Activated CD4-positive, alpha-beta T cell treated with anti-CD3 and anti-CD28 coated beads, Interleukin-2, amount 50 U/mL, for 24 hours (primary cell): ENCODE measurements at places on chromosomes 4 and X.

DNA sequence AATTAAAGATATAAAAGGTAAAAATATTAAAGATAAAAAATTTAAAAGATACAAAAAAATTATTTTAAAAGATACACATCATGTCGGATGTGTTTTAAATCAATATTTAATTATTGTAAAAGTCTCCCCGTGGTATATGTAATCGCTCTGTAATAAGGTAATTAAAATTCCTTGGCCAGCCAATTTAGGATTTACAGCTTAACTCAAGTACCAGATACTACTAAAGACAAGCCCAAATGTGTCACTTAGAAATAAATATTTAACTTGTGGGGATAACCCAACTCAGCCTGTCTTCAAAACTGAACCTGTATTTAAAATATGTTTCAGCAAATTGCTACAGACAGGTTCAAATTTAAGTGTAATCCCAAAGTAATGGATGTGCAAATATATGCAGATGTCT is 56.0 kb downstream of the GPR82 start:
- DNase-seq = no peak

DNA sequence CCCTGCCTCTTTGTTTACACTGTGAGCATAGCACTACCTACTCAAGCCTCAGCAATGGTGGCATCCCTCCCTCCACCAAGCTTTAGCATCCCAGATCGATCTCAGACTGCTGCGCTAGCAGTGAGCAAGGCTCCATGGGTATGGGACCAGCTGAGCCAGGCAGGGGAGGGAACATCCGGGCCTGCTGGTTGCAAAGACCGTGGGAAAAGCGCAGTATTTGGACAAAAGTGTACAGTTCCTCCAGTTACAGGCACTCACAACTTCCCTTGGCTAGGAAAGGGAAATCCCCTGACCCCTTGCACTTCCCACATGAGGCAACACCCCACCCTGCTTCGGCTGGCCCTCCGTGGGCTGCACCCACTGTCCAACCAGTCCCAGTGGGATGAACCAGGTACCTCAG is 26.5 kb downstream of the EGF start:
- DNase-seq = no peak

- no peak for DNase-seq
These were observed 113.2 kb downstream of the MAB21L2 start for GRCh38 chr4:150695162-150695561.

- no peak for DNase-seq
These were observed 4.1 kb downstream of the S100G start for GRCh38 chrX:16654093-16654492.

GRCh38 chrX:15170927-15171326 is 99.0 kb downstream of the ASB9 start:
- DNase-seq = no peak

DNA sequence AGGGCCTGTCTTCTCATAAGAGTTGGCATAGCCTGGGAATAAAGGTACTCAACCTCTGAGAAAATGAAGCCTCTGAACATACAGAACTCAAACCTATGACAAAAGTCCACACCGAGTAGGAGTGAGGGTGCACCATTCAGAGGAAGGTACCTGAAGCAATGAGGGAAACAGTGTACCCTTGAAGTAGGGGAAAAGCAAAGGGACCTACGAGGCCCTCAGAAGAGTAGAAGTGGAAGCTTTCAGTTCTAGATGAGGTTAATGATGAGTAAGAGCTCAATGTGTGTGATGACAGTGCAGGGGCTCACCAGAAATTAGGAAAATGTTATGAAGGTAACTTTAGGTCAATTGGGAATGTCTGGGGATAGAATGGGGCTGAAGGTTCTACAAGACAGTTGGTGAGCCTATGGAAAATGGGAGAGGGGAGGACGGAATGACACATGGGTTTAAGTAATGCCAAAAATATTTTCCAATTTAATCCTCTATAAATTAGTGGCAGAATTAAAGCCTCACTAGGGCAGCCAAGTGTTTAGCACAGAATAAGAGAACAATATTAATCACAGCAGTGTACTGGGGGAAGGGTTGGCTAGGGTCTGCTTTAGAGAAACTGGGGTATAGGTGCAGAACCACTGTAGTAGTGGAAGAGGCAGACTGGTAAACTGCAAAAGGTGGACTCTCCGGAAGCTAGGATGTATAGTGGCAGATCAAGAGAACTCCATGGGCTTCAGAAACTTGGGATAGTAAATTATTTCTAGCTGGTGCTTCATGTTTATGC is 39.8 kb downstream of the RAB33A start:
- DNase-seq = no peak

- DNase-seq = no peak
These were observed 167.1 kb downstream of the EFNB1 start for GRCh38 chrX:68995780-68996551.

DNA sequence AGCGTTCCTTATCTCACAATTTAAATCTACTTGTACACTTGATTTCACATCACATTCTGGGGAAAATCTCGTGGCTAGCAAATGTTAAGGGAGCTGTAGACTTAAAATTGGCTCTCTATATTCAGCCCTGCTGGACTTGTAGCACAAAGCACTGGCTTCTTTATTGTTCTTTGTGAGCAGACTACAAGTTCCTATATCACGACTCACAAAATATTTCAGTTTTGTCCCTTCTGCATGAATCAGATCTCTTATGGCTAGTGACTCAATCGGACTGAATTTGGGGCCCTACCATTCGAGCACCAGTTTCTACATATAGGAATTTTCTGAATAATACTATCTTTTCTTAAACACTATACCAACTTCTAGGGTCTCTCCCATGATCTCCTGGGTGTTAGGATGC is 390.1 kb downstream of the ADAM29 start:
- DNase-seq = no peak

GRCh38 chrX:75887833-75888232 is 102.8 kb upstream of the MAGEE2 start:
- DNase-seq = no peak

GRCh38 chr4:2063557-2064275 is 4.6 kb downstream of the NAT8L start:
- no peak for DNase-seq

GRCh38 chr4:85606505-85606904 is 131.6 kb downstream of the ARHGAP24 start:
- DNase-seq = no peak

- DNase-seq = no peak
These were observed 33.9 kb downstream of the CPLX1 start for GRCh38 chr4:791898-792625.

DNA sequence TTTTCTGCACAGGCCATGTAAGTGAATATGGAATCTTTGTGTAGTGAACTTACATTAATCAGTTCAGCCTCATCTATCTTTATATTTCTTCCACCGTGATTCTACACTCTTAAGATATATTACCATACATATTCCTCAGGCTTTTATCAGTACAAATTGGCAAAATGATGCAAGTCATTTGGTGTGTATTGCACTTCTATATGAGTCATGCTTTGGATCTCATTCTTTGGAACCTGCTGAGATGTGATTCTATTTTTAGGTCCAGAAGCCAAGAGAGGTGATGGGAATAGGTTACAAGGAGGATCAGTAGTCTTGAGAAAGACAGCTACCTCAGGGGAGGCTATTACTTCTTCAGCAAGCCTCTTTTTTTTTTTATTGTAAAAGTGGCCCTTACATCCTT is 204.4 kb downstream of the ZNF330 start:
- no peak for DNase-seq

- no peak for DNase-seq
These were observed 599.6 kb upstream of the HS3ST1 start for GRCh38 chr4:12028258-12028657.

- no peak for DNase-seq
These were observed 127.6 kb upstream of the RBPJ start for GRCh38 chr4:26192899-26193869.

DNA sequence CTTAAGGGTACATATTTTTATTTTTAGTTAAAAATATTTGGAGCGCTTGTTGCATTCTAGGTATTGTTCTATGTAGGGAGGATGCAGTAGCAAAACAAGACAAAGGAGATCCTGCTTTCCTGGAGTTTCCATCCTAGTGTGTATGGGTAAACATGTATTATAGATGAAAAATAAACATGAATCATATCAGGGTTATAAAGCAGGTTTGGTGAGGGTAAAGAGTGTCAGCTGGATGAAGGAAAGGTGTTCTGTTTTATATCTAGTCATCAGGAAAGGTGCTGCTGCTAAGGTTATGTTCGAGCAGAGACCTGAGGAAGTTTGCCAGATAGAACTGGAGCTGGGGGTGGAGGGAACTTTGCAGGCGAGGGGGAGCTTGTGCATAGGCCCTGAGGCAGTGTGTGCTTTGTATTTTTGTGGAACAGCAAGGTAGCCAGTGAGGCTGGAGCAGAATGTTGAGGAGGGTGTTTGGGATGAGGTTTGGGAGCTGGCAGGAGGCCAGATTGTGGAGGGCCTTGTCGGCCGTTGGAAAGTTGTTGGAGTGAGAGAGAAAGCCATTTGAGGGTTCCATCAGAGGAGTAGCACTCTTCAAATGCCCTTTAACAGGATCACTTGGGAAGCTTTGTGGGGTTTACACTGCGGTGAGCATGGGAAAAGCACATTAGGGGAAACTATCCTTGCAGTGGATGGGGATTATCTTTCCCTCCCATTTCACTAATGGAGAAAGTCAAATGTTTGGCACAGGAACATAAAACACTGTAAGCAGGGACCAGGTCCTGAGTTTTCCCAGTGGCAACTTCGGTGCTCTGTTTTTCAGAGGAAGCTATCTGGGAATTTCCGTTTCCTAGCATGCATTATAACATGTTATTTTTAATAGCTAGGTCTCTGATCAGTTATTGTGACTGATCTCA is 35.9 kb downstream of the AFF1 start:
- DNase-seq = no peak

DNA sequence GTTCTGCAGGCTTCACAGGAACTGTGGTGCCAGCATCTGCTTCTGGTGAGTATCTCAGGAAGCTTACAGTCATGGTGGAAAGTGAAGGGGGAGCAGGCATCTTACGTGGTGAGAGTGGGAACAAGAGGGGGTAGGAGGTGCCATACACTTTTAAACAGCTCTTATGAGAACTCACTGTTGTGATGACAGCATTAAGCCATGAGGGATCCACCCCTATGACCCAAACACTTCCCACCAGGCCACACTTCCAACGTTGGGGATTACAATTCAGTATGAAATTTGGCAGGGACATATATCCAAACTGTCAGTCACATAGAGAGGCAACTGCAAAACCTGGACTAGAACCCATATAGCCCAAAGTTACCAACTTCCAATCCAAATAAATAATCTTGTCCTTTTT is 43.1 kb upstream of the ZCCHC12 start:
- DNase-seq = no peak

DNA sequence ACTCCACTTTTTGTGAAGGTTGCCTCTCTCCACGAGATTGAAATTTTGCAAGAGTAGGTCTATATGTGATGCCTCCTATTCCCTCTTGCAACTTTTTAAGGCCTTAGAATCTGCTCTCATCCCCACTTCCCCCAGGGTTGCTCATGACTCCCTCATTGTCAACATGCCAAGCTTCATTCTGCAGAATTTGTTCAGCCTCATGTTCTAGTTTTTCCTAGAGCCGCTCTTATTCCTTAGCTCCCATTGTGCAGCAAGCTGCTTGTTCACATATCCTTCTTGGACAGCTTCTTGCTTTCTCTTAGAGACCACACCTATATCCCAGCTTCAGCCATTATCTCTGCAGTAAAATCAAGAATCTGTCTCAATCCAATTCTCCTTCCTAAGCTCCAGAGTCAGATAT is 82.4 kb downstream of the CNGA2 start:
- no peak for DNase-seq

DNA sequence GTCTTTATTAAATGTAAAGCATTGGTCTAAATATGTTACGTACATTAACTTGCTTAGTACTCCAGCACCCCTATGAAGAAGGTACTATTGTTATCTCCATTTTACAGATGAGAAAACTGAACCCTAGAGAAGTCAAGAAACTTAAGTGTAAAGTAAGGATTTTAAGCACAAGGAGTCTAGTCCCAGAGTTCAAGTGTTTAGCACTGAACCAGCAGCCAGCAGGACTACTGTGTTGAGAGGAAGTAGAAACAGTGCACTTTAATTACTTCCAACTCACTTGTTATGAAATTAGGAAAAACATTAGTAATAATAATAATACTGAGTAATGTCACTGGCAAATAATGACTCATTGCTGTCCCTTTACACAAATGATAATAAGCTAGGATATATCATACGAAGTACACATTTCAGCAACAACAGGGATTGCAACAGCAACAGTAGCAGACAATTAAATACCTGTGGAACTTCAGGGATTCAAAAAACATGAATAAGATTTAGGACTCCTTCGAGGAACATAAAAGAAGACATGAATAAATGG is 548.1 kb upstream of the HS3ST1 start:
- no peak for DNase-seq

GRCh38 chr4:80732010-80732409 is 298.5 kb upstream of the BMP3 start:
- DNase-seq = no peak

- DNase-seq = no peak
These were observed at the start of gene CITED1 for GRCh38 chrX:72305286-72306084. Gene CITED1 (minus strand): TSS chrX:72305914. CDS start chrX:72302869, 3,045 bp downstream.

GRCh38 chrX:43968359-43968781 is 4.8 kb downstream of the NDP start:
- no peak for DNase-seq

GRCh38 chrX:68822641-68823410 is 6.0 kb upstream of the EFNB1 start:
- no peak for DNase-seq

GRCh38 chrX:16484338-16484737 is 165.6 kb upstream of the S100G start:
- DNase-seq = peak; percentile 26

DNA sequence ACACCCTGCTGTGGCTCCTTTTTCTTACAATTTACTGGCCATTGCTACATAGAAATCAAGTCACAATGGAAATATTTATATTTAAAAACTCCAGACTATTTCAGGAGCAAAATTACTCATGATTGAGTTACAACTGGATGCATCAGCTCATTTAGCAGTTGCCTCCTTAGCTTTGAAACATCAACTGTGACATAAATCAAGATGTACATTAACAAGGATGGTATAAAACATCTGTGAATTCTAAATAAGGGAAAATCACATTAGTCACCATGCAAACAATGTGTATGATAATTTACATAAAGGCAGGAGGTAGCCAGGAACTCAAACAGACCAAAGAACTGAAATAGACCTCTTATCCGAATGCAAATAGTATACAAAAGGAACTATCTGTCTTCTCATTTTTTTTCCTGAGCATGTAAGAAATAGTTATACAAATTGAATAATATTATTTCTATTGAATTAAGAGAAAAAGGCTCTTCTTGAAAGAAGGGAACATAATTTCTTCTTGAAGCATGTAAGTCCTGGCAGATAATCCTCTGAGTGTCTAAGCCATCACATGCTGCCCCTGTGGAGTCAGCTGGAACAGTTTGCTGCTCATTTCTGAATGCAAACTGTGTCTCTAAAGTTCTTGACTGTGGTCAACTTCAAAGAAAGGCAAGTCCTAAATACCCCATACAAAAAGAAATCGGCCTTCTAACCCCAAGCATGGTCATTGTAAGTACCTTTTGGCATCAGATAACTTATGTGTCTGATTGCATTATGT is 151.2 kb downstream of the NAA11 start:
- no peak for DNase-seq

DNA sequence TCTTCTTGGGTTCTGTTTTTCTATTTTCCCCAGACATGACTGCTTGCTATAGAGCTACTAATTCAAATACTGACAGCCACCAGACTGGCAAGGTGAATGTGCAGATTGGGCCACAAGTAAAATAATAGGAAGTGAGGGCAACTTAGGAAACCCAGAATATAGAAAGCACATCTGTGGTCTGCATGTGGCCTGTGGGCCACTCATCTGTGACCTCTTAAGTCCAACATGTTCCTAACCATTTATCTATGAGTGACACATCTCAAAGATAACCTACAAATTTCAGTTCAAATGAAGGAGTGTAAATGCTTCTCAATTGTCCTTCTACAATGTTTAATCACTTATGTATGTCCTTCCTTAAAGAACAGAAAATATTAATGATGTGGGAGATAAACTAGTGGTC is 128.9 kb downstream of the REELD1 start:
- DNase-seq = no peak
